NK-92 treated with Interleukin-12 subunit alpha and Interleukin-12 subunit beta, amount 100 ng/mL, for 24 hours (cell line): ENCODE measurements at places on chromosomes 7 and 10.

GRCh38 chr7:56686276-56686859 lies 445.9 kb downstream of the ZNF479 start:
- no peak for DNase-seq

DNA sequence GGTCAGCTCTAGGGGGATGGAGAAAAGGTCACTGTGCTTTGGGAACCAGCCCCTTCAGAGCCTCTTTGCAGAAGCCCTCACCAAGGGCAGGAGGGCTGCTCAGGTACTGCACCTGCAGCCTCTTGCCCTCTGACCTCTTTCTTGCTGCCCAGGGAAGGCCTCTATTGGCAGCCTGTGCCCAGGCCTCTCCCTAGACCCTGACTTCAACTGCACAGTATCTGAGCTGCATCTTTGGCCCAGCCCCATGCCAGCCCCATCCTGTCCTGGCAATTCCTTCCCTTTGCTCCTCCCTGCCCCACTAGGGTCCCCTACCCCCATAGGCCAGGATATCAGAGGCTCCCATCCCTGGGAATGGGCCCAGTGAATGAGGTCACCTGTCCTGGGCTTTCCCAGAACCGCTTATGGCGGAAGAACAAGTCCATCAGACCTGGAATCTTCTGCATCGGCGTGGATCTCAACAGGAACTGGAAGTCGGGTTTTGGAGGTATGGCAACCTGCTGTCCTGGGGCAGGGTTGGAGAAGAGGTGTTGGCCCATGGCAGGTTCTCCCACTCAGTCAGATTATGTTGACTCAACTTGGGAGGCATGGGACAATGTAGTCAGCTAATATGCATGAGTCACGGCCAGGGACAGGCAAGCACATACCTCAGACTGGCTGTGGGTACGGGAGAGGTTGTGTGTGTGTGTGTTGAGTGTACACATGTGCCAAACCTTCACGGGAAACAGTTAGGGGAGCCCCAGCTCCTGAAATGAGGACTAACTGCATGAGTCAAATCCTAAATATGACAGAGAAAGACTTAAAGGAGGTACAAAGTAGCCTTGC lies 17.1 kb upstream of the CPA1 start:
- DNase-seq, result no peak

- DNase-seq, result no peak
Measured at GRCh38 chr7:25638590-25639244, 410.4 kb upstream of the NPVF start.

DNA sequence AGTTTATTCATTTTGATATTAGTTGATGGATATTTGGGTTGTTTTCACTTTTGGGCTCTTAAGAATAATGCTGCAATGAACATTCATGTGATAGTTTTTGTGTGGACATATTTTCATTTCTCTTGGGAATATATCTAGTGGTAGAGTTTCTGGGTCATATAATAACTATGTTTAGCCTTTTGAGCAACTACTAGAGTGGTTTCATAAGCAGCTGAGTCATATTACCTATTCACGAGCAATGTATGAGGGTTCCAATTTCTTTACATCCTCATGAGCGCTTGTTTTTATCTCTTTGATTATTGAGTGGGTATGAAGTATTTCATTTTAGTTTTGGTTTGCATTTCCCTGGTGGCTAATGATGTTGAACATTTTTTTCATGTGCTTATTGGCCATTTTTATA lies 182.6 kb downstream of the PON1 start:
- no peak for DNase-seq

DNA sequence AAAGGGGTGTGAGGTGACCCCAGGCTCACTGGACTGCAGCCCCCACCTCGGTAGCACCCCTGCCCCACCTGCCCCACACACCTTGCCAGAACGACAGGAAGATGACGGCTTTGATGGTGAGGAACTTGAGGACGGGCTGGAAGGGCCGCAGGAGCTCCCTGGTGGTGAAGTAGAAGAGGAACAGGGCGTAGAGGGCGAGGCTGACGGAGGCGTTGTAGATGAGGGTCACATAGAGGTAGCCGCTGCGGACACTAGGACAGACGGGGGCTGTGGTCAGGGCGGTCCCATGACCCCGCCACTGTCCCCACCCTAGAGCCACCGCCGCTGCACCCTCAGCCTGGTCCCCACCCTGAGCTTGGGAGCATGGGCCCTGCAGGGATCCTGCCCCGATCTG lies 7.6 kb downstream of the TMEM184A start:
- DNase-seq, result no peak

DNA sequence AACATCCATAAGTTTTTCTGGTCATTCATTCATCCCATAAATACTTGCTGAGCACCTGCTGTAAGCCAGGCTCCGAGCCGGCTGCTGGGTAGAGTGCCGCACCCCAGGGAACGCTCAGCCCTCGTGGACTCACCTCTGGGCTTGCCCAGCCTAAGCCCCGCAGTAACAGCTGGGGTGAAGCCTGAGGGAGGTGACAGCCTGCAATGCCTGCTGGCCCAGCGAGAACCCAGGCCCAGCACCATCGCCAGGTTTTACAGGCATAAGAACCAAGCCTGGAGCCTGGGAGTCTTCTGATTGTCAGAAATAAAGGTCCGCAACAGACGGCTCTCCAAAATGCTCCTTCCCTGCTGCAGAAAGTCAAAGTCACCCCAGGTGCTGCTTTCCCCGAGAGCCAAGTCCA lies 205.4 kb downstream of the ZMYND11 start:
- no peak for DNase-seq

DNA sequence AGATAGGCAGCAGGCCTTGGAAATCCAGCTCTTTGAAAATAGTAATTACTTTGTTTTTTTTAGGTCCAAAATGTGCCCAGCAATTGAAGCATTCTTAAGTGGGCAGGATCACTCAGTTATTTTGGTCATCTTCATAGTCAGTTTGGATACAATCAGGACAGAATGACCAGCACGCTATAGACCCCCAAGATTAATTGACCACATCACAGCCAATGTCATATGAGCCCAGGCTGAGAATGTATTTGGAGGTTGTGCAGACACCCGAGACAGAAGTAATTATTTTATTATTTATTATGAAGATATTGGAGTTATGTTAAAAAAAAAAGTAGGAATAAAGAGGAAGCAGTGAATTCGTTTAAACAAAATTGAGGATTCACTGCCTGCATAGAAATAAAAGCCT lies 93.3 kb upstream of the PFKP start:
- DNase-seq, result no peak
